ENCODE measurements at places on chromosomes 16 and 17.

DNA sequence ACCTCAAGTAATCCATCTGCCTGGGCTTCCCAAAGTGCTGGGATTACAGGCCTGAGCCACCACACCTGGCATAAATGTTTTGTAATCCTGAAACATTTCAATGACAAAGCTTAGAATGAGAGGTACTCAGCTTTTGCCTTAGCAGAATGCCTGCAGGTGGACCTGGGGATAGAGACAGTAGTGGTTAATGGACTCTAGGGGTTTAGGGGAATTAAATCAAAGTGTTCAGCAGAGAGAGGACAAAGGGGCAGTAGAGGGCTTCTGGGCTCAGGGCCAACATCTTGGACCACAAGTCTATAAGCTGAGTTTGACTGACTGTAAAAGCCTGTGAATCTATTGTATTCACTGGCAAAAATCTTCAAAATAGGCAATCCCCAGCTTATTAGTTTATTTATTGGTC lies 36.0 kb upstream of the MED13 start:
- no peak for DNase-seq

DNA sequence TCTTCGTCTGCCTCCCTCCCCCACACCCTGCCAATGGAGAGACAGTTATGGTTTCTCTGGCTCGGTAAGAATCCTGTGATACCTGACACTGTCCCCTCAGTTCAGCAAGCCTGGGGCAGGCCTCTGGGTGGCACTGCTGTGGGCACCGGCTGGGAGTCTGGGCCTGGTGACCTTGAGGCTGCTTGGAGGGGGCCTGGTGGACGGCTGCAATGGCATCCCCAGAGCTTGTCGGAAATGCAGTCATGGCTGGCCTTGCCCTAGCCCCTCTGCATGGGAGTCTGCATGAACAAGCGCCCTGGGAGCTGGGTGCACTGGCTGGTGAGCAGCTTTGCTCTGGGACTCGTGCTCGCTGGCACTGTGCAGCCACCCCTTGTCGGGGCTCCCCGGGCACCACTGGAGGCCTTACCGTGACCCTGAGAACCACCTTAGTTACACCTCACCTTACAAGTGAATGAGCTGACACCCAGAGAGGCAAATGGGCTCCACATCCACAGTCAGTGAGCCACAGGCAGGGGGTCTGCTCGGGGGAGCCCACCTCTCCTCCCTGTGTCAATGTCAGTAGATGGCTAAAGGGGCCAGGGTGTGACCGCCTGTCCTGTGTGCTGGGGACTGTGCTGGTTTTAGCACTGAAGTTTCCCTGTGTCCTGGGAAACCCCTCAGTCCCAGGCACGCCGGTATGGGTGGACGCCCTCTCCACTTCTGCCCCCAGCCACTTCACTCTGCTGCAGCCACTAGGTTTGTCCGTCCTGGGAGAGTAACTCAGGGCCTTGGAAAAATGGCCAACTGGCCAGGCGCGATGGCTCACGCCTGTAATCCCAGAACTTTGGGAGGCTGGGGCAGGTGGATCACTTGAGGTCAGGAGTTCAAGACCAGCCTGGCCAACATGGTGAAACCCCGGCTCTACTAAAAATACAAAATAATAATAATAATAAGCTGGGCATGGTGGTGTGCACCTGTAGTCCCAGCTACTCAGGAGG lies 1.4 kb downstream of the LGALS3BP start:
- DNase-seq = no peak

DNA sequence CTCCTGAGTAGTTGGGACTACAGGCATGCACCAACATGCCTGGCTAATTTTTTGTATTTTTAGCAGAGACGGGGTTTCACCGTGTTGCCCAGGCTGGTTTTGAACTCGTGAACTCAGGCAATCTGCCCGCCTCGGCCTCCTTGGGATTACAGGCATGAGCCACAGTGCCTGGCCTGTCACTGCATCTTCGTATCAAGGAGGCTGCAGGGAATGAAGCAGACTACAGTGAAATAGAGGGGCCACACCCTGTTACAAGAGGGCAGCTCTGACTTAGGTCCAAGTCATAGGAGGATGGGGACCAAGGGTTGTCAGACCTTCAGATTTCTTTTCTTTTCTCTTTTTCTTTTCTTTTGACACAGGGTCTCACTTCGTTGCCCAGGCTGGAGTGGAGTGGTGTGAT lies 28.7 kb downstream of the FA2H start:
- DNase-seq = no peak

DNA sequence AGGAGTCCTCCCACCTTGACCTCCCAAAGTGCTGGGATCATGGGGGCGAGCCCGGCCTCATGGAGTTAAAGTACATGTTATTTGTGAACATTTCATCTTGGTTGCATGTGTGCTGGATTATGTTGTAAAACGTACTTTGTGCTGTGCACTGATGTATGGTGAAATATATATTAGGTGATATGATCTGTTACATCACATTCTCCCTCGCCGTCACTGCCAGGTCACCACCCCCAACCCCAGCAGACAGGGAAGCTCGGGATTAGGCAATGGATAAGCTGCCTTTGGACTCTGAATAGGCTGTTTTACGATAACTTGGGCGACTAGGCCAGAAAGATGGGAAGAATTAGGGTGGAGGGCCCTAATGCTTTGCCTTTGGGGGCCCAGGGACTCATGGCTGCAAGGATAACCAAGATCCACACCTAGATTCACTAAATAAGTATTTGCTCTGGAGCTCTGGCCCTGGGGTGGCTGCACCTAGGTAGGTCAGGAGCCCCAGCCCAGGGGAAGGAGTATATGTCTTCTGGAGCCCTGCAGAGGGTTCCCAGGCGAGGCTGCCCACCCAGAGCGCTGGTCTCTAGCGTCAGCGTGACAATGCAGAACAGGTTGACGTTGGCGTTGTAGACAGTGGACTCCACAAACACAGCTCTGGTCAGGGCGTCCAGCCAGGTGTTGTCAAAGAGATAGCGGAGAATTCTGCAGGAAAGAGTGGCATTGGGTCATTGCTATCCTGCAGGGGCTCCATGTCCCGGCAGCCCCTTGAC lies 27.1 kb upstream of the GCSH start:
- DNase-seq = no peak

DNA sequence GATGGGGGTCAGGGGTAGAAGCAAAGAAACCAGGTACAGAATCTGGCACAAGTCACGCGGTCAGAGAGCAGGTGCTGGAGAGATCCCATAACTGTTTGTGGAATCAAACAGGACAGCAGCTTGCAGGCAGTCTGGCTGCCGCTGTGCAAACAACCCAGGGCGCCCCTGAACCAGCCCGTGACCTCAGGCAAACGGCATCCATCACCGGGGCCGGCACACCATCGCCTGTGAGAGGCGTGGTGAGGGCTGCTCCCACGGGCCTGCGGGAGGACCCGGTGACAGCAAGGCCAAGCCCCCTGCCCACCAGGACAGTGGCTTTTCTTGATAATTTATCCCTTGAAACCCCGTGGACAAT lies 47.9 kb downstream of the CBFA2T3 start:
- DNase-seq = no peak

GRCh38 chr17:42428141-42428944 lies 5.3 kb upstream of the CAVIN1 start:
- DNase-seq = peak; percentile 35

- no peak for DNase-seq
Measured at GRCh38 chr17:78697554-78698343, 84.3 kb downstream of the CYTH1 start.

GRCh38 chr17:68381076-68381900 lies 76.0 kb downstream of the WIPI1 start:
- no peak for DNase-seq

GRCh38 chr17:3026125-3026855 lies 37.1 kb downstream of the OR1D5 start:
- no peak for DNase-seq

GRCh38 chr16:84517366-84517765 lies 12.9 kb upstream of the MEAK7 start:
- DNase-seq = no peak

DNA sequence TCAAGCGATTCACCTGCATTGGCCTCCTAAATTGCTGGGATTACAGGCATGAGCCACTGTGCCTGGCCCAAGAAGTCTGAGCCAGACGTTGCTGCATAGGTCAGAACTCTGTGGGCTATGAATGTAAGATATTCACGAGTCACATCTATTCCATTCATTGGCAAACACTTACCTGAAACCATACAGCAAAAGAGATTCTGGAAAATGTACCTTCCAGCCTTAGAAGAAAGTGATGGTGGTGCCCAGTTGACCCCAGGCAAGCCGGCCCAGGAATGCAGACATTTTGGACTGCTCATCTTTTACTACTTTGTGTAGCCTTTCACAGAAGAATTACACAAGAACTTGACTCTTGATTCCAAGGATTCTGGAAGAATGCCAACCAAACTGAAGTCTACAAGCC lies 135.6 kb upstream of the N4BP1 start:
- DNase-seq = no peak

- no peak for DNase-seq
Measured at GRCh38 chr16:25812215-25812614, 120.5 kb downstream of the HS3ST4 start.

DNA sequence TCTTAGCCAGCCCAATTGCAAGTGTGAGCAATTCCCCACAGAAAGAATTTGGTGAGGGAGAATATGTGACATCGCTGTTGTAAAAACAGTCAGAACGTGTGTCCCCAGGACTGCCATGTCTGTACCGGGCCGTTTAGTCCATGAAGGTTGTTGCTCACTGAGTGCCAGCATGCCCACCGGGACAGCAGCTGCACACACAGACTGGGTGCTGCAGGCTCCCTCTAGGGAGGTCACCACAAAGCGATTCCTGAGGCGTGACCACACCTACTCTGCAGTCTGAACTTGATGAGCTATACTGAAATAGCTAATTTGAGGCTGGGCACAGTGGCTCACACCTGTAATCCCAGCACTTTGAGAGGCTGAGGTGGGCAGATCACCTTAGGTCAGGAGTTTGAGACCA lies 44.1 kb upstream of the ADORA2B start:
- no peak for DNase-seq

GRCh38 chr17:45855691-45856336 lies 11.1 kb downstream of the SPPL2C start:
- DNase-seq = no peak

GRCh38 chr17:8158267-8159031 lies 4.3 kb downstream of the VAMP2 start:
- peak; percentile 95 for DNase-seq

GRCh38 chr17:49755663-49756283 lies 8.2 kb downstream of the FAM117A start:
- no peak for DNase-seq

GRCh38 chr17:4769628-4770027 lies 2.1 kb upstream of the TM4SF5 start:
- no peak for DNase-seq

Data from nephron progenitor cell (in vitro differentiated cells).